Stimulated activated CD8-positive, alpha-beta memory T cell treated with anti-CD3 and anti-CD28 coated beads, Interleukin-7, amount 100 ng/mL, for 24 hours (primary cell): ENCODE measurements at places on chromosomes 2 and 18.

DNA sequence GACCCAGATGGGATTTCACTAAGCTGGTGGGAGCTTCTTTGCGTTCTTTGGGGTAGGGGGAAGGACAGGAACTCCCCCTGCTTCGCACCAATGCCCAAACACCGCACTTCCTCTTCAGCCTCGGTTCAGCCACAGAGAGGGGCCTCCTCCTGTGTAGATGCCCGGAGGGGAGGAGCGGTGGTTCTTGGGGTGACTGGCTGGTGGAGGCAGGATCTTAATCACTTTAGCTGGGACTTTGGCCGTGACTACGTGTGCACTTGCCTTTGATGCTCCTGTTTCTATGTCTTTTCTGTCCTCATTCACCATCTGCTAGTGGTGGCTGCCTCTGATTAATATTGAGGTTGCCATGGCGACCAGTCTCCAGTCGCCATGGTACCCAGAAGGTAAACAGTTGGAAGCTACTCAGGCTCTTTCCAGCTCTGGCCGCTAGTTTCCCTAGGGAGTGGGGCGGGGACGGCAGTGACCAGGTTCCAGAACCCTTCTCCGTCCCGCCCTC lies 1.9 kb downstream of the CNGA3 start:
- DNase-seq, result no peak

DNA sequence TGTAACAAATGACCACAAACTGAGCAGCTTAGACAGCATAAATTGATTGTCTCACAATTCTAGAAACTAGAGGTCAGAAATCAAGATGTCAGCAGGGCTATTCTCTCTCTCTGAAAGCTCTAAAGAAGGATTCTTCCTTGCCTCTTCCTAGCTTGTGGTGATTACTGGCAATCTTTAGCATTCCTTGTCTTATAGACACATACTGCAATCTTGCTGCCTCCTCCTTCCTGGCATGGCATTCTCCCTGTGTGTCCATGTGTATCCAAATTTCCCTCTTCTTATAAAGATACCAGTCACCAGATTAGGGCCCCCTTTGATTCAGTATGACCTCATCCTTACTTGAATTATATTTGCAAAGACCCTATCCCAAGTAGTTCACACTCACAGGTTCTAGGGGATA lies 2.3 kb downstream of the ASB3 start:
- no peak for DNase-seq

GRCh38 chr2:77666251-77666980 lies 144.2 kb upstream of the LRRTM4 start:
- DNase-seq, result no peak

GRCh38 chr2:138086576-138086975 lies 122.3 kb downstream of the HNMT start:
- DNase-seq, result no peak

DNA sequence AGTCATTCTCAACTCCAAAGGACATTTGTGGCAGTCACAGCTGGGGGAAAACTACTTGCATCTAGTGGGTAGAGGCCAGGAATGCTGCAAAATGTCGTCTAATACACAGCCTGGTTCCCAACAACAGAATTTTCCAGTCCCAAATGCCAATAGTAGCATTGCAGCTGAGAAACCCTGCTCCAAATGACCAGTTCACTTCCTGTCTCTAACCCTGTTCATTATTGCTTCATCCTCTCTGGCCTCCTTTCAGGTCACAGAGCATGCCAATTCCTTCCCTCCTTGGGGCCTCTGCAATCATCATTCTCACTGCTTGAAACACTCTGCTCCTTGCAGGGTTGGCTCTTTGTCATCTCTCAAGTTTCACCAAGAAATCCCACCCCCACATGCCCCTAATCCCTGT lies 139.1 kb downstream of the IRS1 start:
- DNase-seq, result no peak

DNA sequence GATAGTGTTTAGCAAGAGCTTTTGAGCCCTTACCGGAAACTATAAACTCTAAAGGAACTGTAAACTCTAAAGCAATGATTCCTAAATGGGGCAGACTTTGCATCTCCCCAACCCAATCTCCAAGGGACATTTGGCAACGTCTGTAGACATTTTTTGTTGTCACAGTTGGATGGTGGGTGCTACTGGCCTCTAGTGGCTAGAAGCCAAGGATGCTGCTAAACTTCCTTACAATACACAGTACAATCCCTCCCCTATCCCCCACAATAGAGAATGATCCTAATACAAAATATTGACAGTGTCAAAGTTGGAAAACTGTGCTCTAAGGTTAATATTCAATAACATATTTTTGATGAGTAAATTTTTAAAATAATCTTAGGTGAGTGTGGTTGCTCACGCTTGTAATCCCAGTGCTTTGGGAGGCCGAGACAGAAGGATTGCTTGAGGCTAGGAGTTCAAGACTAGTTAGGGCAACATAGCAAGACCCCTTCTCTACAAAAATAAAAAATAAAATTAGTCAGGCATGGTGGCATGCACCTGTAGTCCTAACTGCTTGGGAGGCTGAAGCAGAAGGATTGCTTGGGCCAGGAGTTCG lies 66.7 kb downstream of the PTPN4 start:
- no peak for DNase-seq

GRCh38 chr18:35089382-35089781 lies 48.2 kb downstream of the MAPRE2 start:
- DNase-seq, result no peak

DNA sequence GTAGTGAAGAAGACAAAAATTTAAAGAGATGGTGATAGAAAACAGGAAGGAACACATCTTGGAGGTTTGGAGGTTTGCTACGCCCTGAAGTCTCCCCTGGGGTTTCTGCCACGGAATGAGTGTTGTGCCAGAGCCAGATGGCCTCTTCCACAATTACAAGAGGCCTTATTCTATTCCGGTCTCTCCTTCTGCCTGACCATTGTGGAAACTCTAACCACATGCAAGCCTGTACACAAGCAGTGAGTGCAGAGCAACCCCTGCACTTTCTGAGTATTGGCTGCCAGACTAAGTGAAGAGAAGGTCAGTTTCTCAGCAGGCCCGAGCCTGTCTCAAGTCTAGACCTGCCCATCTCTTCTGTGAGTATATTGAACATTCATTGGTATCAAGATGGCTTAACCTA lies 22.7 kb upstream of the MYO1B start:
- no peak for DNase-seq

DNA sequence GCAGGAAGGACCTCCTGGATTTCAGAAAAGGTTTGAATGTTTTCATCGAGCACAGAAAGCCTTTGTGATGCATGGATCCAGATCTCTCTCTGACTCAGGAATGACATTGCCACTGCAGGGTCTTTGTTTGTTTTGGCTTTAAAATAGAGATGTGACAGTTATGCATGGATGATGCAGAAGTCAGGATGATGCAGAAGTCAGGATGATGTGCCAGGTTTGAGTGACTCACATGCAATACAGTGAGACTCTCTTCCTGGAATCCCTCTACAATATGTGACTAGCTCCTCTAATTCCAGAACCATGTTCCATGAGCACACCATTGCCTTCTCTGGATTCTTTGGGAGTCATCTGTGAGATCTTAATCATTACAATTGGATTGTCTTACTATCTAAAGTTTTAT lies 177.9 kb upstream of the RAB6C start:
- no peak for DNase-seq

DNA sequence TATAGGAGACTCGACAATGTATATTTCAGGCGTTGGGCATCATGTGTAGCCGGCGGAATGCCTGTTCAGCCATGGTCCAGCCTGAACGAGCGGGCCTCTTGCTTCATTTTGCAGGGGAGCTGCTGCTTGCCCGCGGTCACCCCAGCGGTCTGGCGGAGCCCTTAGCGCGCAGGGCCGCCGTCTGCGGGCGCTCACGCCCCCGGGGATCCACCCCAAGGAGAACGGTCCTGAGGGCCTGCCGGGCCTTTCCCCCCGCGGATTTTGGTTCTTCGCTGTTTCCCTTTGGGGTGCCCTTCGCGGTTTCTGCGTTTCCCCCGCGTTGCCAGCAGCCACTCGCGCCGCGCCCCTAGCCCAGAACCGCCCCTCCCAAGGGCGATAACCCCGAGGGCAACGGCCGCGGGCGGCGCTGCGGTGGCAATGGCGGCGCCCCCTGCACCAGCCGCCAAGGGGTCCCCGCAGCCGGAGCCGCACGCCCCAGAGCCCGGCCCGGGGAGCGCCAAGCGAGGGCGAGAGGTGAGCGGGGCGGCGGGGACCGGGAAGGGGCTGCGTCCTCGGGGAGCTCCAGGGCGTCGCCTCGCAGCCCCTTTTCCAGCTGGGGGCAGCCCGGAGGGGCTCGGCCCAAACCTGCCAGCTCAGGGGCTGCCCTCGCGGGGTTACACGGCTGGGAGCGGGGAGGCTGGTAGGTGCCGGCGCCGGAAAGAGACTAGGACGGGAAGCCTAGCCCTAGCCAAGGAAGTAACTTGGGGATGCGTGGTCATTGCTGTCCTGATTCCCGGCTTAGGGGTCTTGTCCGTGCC lies at the start of gene MFSD2B:
Gene MFSD2B (plus strand): TSS at position 406 of the 797 bp plus-strand sequence. CDS start 12 bp downstream, at position 418.
- no peak for DNase-seq
